Hematopoietic multipotent progenitor cell treated with erythropoietin and hydrocortisone succinate and interleukin-3 and kit ligand, for 15 days (in vitro differentiated cells): ENCODE measurements at places on chromosomes 4 and X.

DNA sequence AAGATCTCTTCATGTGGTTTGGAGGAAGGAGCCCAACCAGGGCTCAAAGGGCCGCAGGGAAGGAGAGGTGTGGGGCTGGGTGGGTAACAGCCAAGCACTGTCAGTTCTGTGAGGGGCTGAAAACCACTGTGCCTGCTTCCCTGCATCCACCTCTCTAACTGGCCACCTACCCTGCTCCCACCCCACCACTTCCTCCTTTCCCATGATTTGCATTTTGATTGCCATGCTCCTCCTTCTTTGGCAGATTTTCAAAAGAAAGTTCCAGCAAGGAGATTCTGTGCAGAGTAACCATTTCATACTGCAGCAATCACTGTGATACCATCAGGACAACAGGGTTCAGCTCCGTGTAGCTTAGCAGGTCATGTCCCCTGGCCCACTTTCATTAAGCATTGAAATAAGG, 1.8 kb downstream of the ZNF674 start:
- no peak for DNase-seq

DNA sequence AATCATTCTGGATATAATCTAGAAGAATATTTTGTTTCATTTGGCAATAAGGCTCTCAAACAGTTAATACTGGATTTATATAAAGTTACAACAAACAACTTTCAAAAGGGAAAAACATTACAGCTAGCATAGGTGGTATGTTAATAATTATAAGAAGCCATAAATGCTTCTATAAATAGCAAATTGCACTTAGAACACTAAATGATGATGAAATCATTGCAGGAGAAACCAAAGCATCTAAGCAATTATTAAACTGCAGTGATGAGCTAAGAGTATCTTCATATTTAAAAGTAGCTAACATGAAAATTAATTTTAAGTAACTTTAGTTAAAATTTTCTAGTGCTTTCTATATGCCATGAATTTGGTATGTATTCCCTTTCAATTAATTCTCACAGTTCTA, 189.5 kb downstream of the CENPC start:
- DNase-seq: no peak

GRCh38 chr4:15459706-15460105, 10.0 kb upstream of the CC2D2A start:
- DNase-seq: no peak

GRCh38 chr4:39631700-39632079, 7.0 kb downstream of the SMIM14 start:
- no peak for DNase-seq

DNA sequence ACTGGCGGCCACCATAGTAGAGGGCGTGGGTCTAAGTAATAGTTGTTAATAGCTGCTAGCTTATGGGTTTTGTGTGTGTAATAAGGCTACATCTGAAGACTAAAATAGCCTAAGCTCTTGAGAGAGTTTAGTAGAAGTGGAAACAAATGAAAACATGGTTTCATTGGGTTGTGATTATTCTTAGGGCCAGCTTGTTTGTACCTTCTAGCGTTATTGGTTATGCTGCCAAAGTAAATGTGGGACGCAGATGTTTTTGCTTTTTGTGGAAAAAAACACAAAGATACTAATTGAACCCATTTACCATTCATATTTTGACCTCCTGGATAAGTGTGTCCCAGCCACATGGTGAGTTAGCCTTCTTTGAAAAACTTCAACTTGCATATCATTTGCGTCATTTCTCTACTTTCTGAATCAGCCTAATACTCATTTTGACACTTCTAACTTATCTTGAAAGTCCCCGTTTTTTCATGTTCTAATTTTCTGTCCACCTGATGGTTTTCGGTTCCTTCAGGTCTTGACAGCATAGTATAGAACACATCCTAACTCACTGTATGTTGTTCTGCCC, 305.3 kb downstream of the FRMPD4 start:
- DNase-seq: no peak

DNA sequence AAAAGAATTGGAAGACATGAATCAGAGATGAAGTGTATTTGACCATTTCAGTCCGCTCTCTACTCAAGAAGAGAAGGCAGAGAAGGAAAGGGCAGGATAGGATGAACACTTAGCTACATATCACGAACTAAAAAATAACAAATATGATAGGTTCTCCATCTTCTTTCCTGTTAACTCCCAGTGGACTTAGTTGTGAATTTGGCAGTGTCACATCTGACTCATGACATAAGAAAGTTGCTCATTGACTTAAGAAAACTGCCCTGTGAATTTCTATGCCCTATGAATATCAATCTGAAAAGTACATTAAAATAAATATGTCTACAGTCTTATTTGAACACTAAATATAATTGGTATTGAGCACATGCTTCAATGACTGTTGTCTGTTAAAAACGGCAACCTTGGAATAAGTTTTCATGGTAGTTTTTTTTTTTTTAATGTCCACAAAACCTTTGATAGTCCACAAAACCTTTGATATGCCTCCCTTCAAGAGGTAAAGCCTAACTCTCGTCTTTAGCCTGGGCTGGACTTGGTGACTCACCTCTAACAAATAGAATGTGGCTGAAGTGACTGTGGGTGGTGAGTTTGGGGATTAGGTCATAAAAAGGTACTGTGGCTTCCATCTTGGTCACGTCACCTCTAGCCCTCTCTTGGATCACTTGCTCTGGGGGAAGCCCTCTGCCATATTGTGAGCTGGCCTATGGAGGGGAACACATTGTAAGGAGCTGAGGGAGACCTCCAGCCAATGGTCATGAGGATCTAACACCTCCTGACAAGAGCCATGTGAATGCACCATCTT, 184.7 kb upstream of the S100G start:
- DNase-seq: no peak

- no peak for DNase-seq
Measured at GRCh38 chr4:181690498-181690897, 552.7 kb upstream of the TENM3 start.

GRCh38 chr4:156977435-156978160, 6.0 kb upstream of the PDGFC start:
- no peak for DNase-seq

DNA sequence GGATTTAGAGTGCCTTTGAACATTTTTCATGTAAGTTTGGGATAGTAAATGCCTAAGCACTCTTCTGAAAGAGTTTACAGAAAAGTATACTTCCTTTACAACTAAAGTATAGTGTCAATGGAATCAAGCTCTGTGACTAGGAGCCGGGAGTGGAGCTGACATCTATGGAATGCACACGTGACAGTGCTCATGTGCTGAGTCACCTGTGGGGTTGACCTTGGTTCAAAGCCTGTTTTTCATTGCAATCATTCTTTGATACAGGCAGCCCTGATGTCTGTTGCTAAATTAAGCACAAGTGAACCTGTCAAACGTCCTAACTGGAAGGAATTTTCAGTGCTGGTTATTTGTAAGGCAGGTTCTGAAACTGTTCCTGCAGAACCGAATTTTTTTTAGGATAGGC, 82.5 kb downstream of the GPAT3 start:
- peak; percentile 31 for DNase-seq

- no peak for DNase-seq
Measured at GRCh38 chr4:74770226-74770910, 24.0 kb downstream of the BTC start.

DNA sequence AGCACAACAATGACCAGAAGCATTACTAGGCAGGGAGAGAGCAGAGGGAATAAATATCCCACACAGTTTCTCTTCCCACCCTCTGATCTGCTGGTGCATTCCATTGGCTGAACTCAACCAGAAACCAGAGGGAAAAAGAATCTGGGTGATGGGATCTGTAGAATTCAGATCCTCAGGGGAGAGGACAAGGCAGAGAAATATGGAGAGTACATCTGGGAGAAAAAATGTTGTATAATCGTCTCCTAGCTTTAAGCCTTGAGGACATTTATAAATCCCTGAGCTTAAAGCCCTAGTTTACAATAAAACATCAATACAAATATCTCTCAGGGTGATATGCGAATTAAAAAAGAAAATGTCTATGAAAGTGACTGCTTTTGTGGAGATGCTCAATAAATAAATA, 368.1 kb upstream of the MAD2L1 start:
- DNase-seq: no peak

- DNase-seq: no peak
Measured at GRCh38 chr4:52665592-52665991, 6.5 kb upstream of the USP46 start.

DNA sequence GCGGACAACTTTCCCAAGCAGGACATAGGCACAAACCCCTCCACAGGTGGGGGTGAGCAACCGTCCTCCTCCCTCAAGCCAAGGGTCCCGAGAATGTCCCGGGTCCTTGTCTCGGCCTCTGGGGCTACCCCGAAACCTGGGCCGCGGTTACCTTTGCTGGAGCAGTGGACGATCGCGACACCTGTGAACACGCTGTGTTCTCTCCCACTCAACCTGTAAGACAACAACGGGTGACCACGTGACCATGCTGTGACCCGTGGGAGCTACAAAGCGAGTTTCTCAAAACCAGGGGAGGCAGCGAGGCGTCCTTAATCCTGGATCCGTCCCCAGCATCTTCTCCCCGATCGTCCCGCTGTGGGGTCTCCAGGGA, 17.9 kb downstream of the ASMTL start:
- no peak for DNase-seq

DNA sequence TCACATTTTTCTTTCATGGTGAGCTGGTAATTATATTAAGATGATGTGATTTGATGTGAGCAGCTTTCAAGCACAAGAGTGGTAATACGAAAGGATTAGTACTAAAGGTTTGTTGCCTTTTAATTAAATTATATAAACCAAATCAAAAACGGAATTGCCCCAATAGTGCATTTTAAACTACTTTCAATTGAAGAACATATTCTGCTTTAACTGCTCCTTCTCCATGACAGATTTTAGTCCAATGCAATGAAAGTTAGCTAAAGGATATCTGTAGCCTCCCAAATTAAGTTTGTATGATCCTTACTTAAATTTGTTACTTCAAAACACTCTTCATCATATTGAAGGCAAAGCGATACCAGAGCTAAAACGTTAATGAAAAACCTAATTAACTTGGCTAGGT, 447.1 kb upstream of the AMOT start:
- DNase-seq: no peak

GRCh38 chr4:1375761-1376322, 28.8 kb downstream of the UVSSA start:
- no peak for DNase-seq

- no peak for DNase-seq
Measured at GRCh38 chr4:17370818-17371217, 141.1 kb downstream of the QDPR start.

- no peak for DNase-seq
Measured at GRCh38 chrX:97132664-97133415, 249.1 kb downstream of the RPA4 start.

GRCh38 chr4:89305028-89305427, 2.6 kb downstream of the GPRIN3 start:
- DNase-seq: no peak

GRCh38 chr4:71237641-71238040, 101.2 kb upstream of the SLC4A4 start:
- DNase-seq: no peak

DNA sequence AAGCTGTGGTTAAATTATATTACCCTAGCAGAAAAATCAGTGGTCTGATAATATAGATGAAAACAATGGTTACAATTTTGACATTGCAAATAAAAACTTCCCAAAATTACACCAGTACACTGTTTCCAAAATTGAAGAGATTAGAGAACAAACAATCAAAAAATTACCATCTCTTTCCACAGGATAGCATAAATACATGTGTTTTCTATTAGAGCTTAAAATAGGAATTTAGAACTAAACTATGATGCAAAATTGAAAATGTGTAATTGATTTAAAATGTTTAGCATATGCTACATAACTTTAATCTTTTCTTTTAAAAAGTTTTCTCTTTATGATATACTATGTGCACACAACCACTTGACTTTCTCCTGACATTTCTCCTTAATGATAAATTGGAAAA, 6.7 kb downstream of the EDNRA start:
- DNase-seq: no peak

DNA sequence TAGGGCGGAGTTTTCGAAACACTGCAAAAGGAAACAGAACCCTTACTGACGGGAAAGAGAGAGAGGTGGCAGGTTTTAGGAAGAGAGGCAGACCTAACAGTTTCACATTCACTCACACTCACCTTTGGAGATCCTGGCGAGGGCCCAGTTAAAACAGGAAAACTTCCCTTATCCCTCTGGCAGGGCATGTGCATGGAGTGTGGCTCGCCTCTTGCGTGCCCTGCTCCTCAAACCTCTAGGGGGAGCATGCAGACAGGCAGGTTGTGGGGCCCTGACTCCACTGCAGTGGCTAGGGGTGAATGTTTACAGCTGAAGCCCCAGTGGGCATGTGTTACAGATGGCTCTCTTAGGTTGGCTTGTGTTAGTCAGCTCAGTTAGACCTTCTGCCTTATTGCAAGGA, 451.5 kb downstream of the UBE2NL start:
- no peak for DNase-seq

DNA sequence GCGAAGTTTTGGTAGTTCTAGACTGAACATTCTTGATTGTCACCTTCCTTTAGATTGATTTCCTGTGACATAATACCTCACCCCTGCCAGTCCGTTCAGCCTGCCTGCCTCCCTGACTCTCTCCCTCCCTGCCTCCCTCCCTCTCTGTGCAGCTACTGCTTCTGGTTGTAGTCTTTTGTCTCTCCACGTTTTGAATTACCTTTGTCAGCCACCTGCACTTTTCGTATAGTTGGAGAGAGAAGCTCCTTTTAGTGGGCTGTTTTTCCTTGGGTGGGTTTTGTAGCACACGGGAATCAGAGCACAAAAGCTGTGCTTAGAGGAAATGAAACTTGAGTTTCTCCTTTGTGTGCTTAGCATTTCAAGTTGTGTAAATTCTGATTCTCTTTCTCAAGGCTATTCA, 32.6 kb upstream of the MSMO1 start:
- DNase-seq: no peak

DNA sequence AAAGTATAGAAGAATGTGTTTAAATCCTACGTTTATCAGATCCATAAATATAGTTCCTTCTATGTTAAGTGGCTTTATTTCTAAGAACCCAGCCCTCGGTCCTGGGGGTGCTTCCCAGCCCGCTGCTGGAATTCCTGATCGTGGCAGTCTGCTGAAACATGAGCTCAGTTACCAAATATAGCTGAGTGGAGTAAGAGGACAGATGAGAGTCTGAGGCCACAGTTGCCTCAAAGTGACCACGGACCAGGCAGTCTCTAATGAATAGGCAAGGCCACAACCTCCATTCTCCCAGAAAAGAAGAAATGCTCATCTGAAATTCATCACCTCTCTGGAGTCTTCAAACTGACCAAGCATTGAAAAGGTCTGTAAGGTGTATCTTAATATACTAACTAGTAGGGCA, at the start of gene PALLD:
TSS of gene PALLD (plus strand) at position 219 of the 400 bp plus-strand sequence.
- DNase-seq: no peak
